ENCODE measurements at places on chromosomes 1 and 21. TPM values are rescaled to one million over a fixed set of nuclear protein-coding genes. Genes with fewer than 3 reads are reported as not detected.
A peak's percentile ranks its signal among the peaks of the same experiment; 100 is the strongest.

CTSE gene
- not detected for total RNA-seq

KAZN gene
- total RNA-seq = 6.7 TPM

CRP gene
- not detected for total RNA-seq

OR2L2 gene
- total RNA-seq = not detected

URB2 gene
- total RNA-seq = 21.4 TPM

PPIH gene
- 202 TPM for total RNA-seq

PUSL1 gene
- total RNA-seq = 39.8 TPM

DNA sequence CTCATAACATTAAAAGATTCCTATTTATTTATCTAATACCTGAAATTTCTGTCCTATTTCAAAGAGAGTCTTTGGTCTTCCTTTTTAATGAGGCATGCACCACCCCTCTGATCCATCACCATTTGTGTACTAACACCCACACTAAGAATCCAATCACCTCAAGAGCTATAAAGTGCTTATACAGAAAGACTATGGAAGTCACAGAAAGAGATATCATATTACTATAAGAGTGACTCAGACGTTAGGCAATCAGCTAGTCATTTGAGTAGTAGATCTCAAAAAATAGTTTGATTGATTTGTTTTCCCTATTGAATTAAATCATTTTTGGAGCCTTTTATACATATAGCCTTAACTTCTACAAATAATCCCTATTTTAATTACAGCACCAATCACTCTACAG is 46.1 kb downstream of the NME7 start:
- DNase-seq = peak; percentile 19

DNA sequence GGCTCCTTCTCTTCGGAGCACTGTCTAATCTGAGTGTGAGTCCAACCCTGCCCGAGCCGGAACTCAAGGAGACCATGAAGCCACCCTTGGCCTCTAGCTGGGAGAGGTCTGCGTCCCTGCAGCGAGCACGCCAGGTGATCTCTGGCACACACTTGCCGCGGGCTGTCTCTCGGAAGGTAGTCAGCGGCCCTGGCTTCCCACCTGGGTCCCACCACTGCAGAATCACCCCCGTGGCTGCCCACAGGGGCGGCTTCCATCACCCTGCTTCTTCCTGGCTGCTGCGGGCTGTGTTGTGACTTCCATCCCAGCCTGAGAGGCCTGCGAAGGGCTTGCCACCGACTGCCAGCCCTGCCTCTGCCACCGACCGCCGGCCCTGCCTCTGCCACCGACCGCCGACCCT is 17.0 kb downstream of the FAAP20 start:
- no peak for DNase-seq

DNA sequence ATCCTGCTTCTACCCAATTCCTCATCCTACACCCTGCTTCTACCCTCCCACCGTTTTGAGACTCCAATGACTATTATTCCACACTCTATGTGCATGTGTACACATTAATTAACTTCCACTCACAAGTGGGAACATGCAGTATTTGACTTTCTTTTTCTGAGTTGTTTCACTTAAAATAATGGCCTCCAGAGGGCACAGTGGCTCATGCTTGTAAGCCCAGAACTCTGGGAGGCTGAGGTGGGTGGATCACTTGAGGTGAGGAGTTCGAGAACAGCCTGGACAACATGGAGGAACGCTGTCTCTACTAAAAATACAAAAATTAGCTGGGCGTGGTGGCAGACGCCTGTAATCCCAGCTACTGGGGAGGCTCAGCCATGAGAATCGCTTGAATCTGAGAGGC is 464.8 kb downstream of the PTBP2 start:
- DNase-seq = peak; percentile 27

DNA sequence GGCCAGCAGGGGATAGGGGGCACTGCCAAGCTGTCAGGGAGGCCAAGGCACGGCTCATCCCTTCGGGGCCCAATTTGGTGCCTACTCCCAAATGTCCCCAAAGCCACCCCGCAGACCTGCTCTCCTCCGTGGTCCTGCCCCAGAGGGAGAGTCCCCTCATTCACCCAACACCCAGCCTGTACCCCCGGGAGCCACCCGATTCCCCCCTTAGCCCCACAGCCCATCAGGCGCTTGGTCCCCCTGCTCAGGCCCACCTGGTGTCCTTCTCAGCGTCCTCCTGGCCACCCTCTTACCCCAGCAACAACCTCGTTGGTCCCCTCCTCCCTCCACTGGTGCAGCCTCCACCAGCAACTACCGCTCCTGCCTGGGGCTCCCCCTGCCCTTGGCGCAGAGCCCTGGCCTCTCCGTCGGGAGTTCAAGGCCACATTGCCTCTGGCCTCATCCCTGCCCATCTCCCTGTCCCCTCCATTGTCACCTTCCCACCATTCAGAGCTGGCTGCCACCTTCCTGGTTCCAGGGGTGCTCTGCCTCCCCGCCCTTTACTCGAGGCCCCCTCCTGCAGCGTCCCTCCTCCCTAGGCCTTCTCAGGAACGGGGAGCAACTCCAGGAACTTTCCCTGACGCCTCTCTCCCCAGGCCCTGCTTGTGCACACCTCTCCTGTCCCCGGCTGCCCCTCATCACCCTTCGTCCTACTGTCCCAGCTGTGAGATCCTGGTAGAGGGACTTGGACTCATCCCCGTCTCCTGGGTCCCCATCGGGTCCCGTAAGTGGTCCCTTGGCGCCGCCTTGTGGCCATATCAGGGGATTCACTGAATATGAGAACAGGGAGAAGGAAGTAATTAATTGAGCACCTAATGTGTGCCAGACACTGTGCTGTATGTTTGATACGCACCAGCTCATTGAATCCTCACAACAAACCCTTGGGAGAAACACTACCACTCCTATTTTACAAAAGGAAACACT is 73.9 kb downstream of the RAP1GAP start:
- DNase-seq = peak; percentile 71

DNA sequence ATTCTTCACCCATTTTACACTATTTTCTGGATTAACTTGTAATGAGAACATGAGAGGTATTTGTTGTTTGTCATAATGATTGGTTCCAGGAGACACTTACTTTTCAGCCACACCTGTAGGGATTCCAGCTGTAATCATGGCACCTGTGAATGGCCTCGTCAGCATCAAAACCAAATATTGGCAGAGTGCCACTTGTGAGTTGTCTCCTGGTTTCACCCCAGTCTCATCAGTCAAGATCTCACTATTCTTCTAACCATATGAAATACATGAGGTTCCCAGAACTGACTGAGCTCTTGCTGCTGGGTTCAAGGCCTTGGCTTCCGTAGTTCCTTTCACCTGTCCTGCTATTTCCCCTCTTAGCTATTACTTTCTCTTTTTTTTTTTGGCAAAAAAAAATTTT is 246.6 kb upstream of the ADGRL2 start:
- DNase-seq = no peak

DNA sequence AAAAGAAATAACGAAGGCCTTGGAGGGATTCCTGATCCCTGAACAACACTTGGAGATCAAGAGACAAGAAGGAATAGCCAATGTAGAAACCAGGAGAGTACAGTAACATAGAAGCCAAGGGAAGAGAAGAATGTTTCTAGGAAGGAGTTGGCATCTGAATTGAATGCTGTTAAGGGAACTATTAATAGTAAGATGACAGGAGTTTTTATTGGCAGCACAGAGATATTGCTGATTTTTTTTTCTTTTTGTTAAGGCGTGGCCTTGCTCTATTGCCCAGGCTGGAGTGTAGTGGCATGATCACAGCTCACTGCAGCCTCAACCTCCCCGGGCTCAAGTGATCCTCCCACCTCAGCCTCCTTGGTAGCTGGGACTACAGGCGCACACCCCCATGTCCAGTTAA is 9.6 kb upstream of the SFT2D2 start:
- DNase-seq = no peak

GRCh38 chr1:234497589-234497988 is 18.6 kb upstream of the TARBP1 start:
- DNase-seq = no peak

GRCh38 chr1:34885405-34886247 is 26.1 kb upstream of the SMIM12 start:
- DNase-seq = peak; percentile 56

- DNase-seq = no peak
Observed at GRCh38 chr1:116807394-116808199, 53.4 kb downstream of the CD2 start.

DNA sequence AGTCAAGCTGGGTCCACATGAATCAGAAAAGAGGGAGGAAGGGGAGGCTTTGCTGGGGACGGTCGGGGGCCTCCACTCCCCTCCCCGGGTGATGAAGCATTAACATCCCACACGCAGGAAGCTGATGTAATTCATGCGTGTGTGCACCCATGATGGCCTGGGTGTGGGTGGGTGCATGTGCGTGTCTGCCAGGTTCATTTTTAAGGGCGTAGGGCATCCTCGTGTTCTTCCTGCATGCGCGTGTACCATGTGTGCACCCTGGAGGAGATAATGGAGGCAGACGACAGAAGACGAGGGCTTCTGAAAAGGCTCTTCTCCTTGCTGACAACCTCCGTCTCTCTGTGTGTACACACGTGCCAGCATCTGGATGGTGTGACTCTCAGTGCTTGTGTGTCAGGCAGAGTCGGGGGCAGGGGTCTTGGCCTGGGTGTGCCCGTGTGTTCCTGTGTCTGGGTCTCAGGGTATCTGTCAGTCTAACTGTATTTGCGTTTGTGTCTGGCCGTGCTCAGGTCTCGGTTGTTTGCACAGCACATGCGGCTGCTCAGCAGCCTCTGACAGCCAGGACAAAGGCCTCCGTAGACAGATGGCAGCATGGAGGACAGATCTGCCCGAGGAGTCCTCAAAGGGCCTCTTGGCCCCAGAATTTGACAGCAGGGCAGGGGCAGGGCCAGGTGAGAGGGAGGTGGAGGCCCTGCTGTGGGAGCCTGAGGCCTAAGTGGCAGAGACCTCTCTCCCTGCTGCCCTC is 2.4 kb downstream of the RAP1GAP start:
- DNase-seq = no peak

DNA sequence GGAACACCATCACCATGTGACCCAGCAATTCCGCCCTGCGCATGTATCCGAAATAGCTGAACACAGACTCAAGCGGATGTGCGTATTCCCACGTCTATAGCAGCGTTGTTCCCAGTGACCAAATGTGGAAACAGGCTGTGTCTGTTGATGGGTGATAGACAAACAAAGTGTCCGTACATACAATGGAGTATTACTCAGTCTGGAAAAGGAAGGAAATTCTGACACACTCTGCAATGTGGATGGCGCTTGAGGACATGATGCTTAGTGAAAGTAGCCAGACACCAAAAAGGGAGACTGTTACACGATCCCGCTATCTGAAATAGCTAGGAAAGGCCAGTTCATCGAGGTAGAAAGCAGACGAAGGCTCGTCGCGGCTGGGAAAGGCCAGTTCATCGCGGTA is 25.8 kb downstream of the PDXK start:
- no peak for DNase-seq

DNA sequence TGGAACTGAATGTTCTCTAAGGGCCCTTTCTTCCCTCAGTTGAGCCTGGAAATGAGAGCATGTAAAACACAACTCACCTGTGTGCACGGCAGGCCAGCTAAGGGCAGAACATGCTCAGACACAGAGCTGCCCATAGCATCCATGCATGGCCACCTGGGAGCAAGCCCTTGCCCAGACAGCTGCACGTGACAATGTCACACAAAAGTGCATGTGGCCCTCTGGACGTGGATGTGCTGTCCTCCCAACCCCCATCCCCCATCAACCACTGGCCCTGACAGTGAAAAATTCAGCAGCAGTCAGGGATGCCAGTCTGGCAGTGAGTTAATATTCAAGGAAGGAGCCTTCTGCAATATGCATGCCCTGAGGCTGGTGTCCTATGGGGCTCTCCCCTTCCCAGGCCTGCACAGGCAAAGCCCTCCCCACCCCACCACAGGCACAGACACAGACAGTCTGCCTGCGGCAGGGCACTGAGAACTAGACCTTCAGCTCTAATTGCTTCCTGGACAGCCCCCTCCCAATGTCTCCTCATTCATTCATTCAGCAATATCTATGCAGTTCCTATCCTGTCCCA is 14.6 kb upstream of the COL16A1 start:
- no peak for DNase-seq

GRCh38 chr1:221708987-221709386 is 32.9 kb downstream of the DUSP10 start:
- peak; percentile 81 for DNase-seq

DNA sequence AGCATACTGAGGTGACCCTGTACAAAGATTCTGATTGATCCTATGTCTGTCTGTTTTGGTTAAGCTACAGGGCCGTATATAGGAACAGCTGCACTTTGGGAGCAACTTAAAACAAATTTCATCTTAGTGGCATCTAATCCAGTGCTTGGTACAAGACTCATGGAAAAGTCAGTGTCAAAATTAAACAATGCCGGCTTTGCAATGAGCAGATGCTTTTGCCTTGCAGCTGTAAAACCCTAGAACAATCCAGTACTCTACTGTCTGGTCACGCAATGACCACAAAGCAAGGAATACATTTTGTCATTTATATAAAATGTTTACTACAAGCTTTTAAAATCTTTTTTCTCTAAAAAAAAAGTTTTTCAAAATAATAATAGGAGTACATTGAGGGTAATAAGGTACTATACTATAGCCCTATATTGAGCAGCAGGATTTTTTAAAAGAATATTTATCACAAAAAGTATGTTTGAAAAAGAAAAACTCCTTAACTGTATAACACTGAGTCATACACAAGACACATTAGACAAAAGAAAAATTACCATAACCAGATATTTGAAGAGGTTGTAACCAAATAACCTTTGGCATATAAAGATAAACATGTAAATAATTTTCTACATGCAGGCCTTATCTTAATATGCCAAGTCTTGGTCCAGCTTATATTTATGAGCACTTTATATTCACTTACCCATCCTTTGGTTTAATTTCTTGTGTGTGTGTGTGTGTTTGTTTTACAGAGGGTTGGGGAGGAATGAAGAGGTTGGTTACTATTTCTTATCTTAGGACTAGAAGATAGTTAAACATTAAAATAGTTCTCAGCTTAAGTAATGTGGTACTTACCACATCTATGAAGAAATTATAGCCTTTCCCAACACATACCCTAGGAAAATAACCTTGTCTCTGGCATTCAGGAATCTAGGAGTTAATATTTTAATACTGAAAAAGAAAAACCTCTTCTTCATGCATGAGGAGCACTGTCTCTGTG is 262.3 kb downstream of the FAF1 start:
- DNase-seq = no peak

DNA sequence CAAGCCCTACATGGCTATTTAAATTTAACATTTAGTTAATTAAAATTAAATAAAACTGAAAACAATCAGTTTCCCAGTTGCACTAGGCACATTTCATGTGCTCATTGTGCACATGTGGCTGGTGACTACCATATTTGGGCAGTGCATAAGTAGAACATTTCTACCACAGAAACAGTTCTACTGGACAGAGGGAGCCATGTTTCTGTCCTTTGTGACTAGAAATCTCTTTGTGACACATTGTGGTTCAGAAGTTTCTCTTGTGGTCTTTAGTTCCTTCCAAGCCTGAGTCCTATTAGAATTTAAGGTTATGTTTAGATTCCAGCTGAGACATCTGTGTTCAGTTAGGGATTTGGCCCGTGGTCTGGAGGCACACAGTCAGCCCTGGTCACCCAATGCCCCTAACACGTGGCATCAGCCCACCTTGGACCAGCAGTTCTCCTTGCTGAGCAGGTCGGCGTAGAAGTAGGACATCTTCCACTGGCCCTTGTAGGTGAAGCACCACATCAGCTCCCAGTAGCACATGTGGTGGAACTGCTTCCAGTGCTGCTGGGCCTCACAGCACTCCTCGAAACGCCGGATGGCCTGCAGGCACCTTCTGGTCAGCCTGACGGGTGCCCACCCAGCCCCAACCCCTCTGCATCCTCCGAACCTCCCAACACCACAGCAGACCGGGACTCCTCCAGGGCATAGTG is 29.1 kb downstream of the TTC39A start:
- DNase-seq = no peak

GRCh38 chr1:164087906-164088453 is 471.0 kb upstream of the PBX1 start:
- no peak for DNase-seq
